ENCODE measurements at places on chromosomes 5 and 9.

DNA sequence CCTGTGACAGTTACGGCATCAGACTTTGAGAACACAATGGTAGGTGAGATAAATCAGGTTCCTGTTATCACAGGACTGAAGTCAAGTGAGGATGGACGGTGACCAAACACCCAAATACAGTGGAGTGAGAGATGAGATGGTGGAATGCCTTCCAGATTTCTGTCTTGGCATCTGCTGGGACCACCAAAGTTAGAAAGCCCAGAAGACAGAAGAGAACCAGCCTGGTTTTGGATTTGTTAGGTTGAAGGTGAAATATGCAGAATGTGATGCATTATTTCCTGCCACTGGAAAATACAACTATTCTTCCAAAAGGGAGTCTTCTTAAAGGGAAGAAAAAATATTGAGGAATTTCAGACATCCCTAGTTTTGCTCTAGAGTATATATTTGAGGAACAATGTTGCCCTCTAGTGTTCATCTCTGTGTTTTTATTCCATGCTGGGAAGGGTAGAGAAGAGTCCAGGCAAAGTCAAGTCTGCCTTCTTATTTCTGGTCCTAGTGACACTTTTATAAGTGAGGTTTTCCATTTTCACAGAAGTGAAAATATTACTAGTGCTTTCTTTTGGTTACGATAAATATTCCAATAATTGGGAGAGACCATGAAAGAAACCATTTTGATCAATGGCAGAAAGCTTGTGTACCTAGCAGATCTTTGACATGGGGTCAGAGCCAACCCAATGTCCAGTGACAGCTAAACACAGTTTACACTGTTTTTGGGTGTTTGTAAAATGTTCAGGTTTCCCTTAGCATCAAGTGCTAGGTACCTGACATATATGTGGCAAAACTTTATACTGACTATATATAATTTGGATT lies 142.3 kb upstream of the ANKH start:
- peak; percentile 20 for DNase-seq

GRCh38 chr9:23598994-23599393 lies 227.0 kb downstream of the ELAVL2 start:
- peak; percentile 9 for DNase-seq

GRCh38 chr5:160092960-160093707 lies 26.1 kb downstream of the PWWP2A start:
- no peak for DNase-seq

GRCh38 chr9:38768351-38768761 lies 48.4 kb upstream of the FAM240B start:
- no peak for DNase-seq

- no peak for DNase-seq
Observed at GRCh38 chr5:152329207-152329606, 75.9 kb downstream of the NMUR2 start.

- no peak for DNase-seq
Observed at GRCh38 chr5:133440467-133441115, 171.8 kb downstream of the FSTL4 start.

DNA sequence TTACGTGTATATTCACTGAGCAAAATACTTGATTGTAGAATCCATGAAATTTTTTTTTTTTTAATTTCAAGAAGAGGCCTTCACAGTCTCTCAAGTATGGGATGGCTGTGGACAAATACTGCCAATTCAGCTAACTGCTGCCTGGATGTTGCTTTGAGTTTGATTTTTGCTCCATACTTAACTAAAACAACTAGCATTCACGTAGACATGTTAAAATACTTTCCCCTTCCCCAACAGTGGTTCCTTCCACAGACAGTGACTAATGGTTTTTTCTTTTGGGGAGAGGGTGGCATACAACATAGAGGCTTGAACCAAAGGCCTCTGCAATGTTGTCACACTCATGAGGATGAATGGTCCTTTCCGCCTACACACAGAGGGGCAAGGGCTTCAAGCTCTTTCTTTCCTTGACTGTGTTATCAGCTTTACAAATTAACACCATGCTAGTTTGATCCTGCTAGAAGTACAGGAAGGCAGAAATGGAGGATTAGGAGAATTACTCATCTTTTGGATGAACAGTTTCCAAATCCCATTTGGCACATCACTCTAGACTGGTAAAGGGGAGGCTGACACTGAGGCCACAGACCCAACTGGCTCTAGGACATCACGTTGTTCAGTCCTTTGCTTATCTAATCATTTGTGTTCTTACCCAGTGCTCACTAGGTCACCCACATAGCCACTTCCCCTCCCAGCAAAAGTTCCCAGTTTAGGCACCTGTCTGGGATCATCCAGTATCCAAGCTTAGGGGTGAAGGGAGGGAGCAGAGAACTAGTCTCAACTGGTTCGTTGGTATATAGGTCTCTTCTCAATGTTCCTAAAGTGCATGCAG lies 1.8 kb upstream of the LEAP2 start:
- no peak for DNase-seq

DNA sequence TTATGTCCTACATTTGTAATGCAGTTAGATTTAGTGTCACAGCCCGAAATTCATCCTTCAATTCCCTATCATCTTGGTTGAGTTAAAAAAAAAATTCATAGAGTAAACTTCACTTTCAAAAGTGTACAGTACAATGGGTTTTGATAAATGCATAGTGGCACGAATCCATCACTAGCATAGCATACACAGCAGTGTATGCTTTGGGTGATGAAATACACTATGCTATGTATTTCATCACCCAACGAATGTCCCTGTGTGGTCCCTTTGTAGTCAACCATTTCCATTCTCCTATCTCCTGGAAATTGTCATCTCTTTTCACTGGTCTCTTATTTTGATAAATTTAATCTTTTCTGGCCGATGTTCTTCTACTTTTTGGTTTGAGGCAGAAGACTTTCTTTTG lies 129.4 kb upstream of the BASP1 start:
- no peak for DNase-seq

DNA sequence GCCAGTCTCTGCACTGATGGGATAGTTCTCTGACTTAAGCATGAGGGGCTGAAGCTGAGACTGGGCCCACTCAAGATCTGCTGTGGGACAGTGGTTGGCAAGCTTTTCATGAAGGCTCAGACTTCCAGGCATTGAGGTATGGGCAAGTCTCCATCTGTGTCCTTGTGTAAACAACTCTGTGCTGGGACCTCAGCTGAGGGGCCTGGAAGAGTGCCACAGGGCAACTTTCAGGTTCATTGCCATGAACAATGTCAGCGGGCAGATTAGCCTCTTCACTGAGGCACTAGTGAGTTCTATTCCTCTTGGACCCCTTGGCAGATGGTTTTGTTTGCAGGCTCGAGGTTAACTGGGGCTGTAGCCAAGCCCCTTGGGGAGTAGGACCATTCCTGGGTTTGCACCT lies 127.1 kb downstream of the MRPS30 start:
- DNase-seq: no peak
